ENCODE measurements at places on chromosomes 2 and 18.
A peak's percentile ranks its signal among the peaks of the same experiment; 100 is the strongest.

DNA sequence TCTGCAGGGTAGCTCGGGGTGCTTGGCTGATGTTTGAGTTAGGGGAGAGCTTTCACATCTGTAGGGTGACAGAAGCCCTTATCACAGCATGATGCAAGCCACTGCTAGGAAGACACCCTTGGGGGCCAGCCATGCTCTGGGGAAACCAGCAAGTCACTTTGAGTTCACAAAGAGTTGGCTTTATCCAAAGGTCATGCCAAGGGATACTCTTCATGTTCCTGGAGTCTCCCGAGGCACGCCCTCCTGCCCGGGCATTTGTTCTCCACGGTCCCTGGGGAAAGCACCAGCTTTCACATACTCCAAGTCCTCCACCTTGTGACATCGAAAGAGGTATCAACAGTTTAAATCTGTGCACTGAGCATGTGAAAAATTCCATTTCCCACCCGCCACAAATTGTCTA lies 227.7 kb downstream of the VAPA start:
- DNase-seq, result no peak

- DNase-seq, result peak; percentile 63
These were observed 31.3 kb upstream of the SSB start for GRCh38 chr2:169767243-169767888.

DNA sequence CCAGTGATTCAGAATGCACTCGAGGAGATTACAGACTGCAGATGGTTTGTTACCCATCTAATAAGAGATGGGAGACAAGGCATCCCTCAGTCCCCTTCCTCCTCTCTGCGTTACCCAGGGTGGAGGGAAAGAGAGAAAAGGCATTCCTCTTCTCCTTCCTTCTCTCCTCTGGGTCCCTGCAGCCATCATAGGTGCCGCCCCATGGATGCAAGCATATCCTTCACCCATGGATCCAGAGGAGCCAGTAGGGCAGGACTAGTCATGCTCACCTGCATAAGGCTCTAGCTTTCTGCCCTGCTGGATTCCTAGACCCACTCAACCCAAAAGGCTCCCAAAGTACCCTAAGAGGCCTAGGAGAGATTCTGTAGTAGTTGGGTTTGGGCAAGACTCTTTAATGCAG lies 20.4 kb downstream of the CMPK2 start:
- no peak for DNase-seq

GRCh38 chr18:50545936-50546335 lies 14.0 kb upstream of the MAPK4 start:
- no peak for DNase-seq

DNA sequence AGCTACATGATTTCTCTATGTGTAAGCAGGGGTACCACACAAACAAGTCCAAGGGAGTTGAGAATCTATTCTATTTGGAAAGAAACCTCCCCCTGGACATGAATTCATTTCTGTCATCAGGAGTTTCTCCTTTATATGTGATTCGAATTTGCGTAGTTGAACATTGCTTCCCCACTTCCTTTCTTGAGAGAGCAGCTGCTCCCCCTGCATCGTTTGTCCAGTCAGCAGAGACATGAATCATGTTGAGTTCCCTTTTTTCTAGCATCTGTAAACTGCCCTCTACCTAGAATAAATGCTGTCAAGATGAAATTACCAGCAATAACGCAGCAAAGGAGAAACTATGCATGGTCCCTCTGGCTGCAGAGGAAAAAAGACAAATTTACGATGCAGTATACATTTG lies 73.8 kb downstream of the KIF5C start:
- DNase-seq, result no peak

DNA sequence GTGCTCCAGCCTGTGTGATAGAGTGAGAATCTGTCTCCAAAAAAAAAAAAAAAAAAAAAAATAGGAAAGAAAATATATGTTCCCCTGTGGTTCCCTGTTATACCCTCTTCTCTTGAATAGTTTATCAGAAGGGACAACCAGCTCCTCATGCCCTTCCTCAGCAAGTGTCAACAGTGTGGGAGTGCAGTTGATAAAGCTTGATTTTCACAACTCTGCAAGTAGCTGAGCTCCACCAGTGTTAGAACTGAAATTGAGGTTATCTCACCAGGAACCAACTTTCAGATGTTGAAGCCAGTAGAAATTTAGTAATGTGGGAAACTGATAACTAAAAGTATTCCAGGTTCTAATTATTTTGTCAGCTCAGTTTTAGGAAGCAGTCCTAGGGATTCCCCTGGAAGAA lies 25.1 kb downstream of the NEDD4L start:
- no peak for DNase-seq

DNA sequence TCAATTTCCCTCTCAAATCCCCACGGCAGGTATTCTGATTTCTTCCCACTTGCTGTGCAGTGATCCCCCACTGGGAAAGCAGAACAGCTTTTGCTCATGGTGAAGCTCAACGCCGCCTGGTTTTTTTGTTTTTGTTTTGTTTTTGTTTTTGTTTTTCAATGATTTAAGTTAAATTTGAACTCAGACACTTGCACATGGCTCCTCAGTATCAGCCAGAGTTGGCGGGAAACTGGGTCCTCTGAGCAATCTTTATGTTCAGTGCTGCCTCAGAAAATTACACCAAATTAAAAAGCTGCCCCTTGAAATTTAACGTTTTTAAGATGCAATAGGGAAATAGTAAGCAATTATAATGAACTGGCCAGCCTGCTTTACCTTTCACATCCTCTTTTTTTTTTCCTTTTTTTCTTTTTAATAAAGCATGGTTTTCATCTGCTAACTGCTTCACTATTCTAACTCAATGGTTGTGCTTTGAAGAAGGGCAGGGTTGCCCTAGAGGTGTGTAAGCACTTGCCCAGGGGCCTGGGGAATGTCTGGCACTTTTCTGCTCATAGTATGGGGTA lies 277.0 kb upstream of the HNRNPA3 start:
- no peak for DNase-seq

DNA sequence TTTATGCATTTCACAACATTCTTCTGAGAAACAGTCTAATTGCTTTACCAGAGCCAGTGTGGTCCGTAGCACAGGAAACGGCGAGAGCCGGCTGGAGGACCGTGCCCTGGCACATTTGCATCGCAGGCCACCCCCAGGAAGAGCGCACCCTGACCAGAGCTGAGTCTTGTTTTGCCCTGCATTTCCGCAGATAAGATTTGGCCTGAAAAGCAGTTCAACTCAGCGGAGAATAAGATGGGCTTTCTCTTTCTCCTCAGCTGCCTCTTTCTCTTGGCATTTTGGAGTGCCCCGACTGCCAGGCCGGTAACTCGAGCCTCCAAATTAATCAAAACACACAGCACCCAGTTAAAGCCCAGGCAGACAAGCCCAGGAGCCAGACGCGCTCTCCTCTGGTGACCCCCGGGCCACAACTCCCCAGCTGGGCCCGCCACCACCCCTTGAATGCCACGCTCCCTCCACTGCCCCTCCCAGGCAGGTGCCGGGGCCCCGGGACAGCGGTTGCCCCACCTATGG lies 464 bp downstream of the COL4A4 start:
- DNase-seq, result no peak

DNA sequence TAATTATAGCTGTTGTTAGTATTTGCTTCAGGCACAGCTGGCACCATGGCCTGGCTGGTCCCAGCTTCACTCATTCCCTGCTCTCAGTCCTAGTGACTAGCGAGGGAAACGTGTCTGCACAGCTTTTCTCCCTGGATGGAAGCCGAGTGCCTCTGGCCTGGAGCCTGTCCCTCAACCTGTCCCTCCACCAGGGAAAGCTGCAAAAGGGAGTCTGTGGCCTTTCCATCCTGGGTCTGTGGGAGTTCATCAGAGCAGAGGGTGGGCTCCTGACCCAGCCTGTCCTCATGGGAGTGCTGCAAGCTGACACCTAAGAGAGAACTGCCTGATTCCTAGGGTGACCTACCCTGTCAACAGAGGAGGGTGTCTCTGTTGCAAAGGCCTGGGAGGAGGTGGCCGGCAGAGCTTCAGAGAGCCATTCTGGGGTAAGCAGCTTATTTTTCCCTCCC lies 118.3 kb downstream of the CAPN13 start:
- DNase-seq, result no peak

- DNase-seq, result no peak
These were observed 567.6 kb downstream of the PLCL1 start for GRCh38 chr2:198371921-198372543.

DNA sequence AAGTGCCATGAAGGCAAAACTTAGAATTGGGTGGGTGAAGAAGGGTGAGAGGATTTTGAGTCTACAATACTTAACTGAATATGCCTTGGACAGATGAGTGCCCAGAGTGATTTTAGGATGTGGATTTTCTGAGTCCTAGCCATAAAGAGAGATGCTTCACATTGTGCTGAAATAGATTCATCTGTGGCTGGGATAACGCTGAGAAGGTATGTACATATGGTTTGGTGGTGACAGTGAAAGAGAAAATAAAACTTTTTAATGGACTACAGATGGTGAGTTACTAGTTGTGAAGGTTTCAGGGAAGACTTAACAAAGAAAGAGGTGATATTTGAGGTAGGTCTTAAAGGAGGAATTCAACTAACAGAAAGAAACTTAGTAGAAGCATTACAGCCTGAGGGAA lies 265.8 kb downstream of the AKAIN1 start:
- no peak for DNase-seq

DNA sequence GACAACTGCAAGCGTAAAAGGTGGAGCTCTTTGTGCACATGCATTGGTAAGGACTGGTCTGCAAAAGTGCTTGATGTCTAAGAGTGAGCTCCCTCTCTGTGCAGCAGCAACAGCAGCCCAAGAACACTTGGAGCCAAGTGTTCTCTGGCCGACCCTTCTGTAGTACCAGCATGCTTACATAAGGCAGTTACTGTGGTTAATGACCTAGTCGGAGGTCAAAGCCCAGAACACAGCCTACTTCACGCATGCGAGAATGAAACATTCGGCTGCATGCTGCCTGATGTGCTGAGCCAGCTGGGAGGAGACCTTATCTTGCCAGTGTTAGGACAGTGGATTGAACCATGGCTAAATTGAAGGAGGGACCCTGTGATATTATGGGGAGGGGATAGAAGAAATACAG lies 21.3 kb downstream of the NCAPH start:
- DNase-seq, result no peak

DNA sequence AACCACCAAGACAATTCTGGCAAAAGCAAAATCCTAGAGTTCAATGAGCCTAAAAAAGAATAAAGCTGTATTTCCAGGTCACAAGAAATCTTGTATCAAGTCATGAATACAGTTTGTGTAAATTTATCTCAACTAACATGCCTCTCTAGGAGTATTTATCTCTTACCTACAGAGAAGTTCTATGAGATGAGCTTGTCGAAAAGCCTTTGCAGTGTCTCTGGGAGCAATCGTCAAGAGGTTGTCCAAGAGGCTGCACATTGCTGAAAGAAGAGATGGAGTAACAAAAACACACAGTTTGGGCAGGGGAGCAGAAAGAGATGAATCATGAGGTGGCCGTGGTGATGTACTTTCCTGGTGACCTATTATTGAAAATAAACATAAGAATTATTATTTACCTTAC lies 112.0 kb upstream of the CD226 start:
- no peak for DNase-seq

GRCh38 chr18:79272916-79273315 lies 122.8 kb upstream of the NFATC1 start:
- no peak for DNase-seq

- DNase-seq, result no peak
These were observed 503 bp downstream of the ANXA4 start for GRCh38 chr2:69742322-69742952.

DNA sequence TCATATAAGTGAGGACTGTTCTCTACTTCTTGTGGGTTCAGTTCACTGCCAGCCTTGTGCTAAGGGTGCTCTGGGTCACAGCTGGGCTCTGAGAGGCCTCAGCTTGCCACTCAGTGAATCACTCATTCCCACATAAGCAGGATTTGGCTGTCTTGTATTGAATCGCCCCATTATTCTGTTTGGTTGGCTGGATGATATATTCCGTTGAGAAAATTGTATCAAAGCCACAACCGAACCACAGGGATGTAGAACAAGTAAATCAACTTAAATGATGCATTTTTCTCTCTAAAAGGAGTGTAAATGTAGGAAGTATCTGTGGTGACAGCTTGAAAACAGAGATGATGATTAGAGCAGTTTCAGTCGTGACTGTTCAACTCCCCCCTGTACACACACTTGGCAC lies 39.6 kb downstream of the TTC39C start:
- no peak for DNase-seq

All from effector memory CD8-positive, alpha-beta T cell (primary cell).